AG08395 (cell line): ENCODE measurements at places on chromosomes 1 and 21.
A peak's percentile ranks its signal among the peaks of the same experiment; 100 is the strongest.

DNA sequence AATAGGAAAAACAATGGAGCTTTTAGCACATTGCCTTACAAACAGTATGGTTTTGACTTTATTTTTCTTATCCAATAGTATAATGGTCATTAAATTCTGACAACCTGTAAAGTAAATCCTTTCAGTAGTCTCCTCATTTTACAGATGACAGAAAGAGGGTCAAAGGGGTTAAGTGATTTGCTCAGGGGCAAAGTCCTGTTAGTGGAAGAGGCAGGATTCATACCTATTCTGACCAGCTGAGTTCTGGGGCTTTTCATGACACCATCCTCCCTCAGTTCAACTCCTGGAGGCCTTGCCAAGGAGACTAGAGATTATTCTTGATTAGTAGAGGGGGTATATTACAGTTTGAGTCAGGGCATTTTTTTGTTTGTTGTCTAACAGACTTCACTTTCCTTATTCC lies 278.7 kb upstream of the DUSP10 start:
- no peak for DNase-seq

- no peak for DNase-seq
Measured at GRCh38 chr1:236560213-236560771, 36.5 kb downstream of the LGALS8 start.

DNA sequence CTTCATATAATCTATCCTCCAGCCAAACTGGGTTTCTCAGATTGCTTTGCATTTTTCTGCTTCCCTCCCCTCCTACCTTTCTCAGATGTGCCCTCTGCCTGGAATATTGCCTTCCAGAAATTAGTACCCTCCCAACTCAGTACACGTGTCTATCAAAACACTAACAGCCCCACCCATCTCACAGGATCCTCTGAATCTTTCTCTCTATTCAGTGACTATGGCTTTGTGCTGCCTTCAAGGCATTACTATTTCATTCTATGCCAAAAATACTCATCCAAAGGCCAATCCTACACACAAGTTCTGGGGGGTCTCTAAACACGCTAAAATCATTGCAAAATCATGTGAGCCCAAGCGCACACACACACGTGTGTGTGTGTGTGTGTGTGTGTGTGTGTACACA lies 58.4 kb downstream of the ZNF281 start:
- no peak for DNase-seq

DNA sequence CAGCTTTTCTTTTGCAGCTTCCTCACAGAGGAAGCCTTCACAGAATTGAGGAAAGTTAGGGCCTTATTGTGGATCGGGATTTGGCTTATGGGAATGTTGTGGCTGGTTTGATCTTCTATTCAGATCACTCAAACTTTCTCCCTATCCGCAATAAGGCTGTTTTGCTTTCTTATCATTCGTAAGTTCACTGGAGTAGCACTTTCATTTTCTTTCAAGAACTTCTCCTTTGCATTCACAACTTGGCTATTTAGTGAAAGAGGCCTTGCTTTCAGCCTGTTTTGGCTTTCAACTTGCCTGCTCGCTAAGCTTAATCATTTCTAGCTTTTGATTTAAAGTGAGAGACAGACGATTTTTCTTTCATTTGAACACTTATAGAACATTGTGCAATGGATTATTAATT lies 181.9 kb upstream of the B3GALT2 start:
- DNase-seq = no peak

- DNase-seq = peak; percentile 24
Measured at GRCh38 chr1:151611288-151611790, 511 bp upstream of the SNX27 start.

DNA sequence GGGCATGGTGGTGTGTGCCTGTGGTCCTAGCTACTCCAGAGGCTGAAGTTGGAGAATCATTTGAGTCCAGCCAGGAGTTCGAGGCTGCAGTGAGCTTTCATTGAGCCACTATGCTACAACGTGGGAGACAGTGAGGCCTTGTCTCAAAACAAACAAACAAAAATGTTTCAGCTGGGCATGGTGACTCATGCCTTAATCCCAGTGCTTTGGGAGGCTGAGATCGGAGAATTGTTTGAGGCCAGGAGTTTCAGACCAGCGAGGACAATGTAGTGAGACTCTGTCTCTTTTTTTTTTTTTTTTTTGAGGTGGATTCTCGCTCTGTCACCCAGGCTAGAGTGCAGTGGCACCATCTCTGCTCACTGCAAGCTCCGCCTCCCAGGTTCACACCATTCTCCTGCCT lies 5.0 kb upstream of the RPL5 start:
- DNase-seq = no peak
